CD4-positive, alpha-beta T cell treated with Interleukin-6 for 4 hours (primary cell): ENCODE measurements at places on chromosomes 7 and 10.

DNA sequence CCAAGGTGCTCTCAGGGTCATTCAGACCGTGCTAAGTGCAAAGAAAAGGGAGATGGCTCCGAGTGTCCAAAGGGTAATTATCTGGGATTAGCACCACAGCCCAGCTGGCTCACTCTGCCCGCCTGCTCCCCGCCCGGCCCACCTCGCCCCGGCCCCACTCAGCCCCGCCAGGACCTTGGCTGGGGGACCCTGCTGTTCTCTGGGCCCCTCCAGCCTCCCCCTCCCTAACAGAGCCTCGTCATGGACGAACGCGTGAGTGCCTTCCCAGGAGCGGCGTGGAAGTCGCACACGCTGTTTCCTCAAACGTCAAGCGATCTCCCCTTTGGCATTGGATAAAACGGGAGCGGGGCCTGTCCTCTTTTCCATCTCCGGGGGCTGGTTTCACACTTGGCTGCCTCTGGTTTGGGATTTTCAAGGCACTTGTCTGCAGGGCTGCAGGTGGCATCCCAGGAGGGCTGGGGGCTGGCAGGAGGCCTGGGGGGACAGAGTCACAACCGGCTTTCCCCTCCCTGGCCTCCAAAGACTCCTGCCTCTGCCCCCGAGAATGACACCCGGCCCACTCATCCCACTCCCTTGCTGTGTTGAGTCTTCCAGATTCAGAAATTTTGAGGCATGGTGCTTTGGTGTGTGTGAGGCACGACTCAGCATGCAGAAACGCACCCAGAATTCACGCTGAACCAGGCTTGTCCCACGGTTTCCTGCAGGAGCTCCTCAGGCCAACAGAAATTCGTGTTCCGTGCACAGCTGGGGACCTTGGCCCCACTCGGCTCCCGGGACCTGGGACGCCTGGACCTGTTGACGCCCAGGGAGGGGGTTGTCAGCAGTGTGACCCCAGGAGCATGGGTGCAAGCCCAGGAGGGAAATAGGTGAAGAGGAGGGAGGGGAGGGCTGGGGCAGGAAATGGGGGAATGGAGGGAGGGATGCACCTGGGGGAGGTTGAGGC, 110.0 kb downstream of the PDGFA start:
- DNase-seq: no peak

GRCh38 chr7:30379741-30380140, 95.3 kb downstream of the ZNRF2 start:
- no peak for DNase-seq

GRCh38 chr7:157271315-157271990, 65.4 kb upstream of the DNAJB6 start:
- DNase-seq: no peak

- DNase-seq: no peak
Measured at GRCh38 chr10:71714031-71714410, 5.6 kb downstream of the C10orf105 start.

- no peak for DNase-seq
Measured at GRCh38 chr7:6505685-6506559, 45.3 kb downstream of the GRID2IP start.

- DNase-seq: no peak
Measured at GRCh38 chr10:89029181-89029580, 38.6 kb downstream of the FAS start.
